Activated CD4-positive, alpha-beta T cell treated with anti-CD3 and anti-CD28 coated beads for 48 hours (primary cell): ENCODE measurements at places on chromosomes 7 and 10.

GRCh38 chr10:111974325-111974724 lies 209.2 kb downstream of the GPAM start:
- DNase-seq = no peak

- no peak for DNase-seq
Observed at GRCh38 chr10:63105225-63106110, 27.7 kb upstream of the NRBF2 start.

- DNase-seq = no peak
Observed at GRCh38 chr10:43027331-43027955, 49.4 kb upstream of the RET start.

GRCh38 chr7:18018296-18019215 lies 9.1 kb downstream of the PRPS1L1 start:
- DNase-seq = no peak

DNA sequence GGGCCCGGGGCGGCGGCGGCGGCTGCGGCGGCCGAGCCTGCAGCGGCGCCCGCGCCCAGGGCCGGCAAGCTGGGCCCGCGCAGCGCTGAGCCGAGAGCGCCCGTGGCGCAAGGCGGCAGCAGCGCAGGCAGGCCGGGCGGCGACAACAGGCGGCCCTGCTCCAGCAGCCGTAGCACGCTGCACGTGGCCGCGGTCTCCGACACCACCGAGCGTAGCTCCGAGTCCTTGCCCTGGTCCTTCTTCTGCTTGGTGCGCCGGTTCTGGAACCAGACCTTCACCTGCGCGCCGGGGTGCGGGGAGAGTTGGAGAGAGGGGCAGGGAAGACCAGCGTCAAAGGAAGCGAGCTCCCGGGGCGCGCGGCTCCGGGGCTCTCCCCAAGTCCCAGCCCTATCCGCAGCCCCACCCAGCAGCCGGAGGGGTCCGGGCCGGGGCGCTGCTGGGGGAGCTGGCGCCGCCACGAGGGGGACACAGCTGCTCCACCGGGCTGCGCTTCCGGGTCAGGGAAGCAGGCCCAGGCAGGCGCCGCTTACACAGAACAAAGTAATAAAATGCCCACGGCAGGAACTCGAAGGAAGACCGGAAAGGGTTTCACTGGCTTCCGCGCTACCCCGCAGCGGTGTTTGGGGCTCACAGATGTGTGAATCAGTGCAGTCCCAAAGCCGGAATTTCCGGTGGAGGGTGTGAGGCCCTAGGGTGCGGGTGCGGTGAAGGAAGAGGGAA lies 3.6 kb downstream of the VAX1 start:
- DNase-seq = peak; percentile 28

- DNase-seq = no peak
Observed at GRCh38 chr10:1200866-1201807, 145.0 kb downstream of the WDR37 start.

DNA sequence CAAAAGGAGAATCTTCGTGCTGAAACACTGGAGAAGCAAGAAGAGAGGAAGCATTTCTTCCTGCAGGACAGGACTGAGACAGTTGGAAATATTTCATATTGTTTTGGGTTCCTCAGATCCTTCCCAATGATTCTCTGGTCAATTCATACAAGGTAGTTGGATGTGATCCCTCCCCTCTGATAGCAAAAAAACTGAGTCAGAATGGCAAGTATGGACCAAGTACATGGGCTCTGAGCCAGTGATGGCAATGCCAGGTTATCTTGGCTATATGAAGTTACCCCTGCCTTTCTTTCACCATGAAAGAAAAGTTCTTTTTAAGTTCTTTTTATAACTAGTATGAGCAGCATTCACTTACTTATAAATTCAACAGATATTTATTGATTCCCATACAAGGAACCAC lies 124.4 kb upstream of the PTPRZ1 start:
- DNase-seq = no peak

GRCh38 chr7:23277359-23277989 lies 21.7 kb upstream of the MALSU1 start:
- DNase-seq = peak; percentile 29

- peak; percentile 67 for DNase-seq
Observed at GRCh38 chr10:29658984-29659965, 24.5 kb upstream of the SVIL start.

DNA sequence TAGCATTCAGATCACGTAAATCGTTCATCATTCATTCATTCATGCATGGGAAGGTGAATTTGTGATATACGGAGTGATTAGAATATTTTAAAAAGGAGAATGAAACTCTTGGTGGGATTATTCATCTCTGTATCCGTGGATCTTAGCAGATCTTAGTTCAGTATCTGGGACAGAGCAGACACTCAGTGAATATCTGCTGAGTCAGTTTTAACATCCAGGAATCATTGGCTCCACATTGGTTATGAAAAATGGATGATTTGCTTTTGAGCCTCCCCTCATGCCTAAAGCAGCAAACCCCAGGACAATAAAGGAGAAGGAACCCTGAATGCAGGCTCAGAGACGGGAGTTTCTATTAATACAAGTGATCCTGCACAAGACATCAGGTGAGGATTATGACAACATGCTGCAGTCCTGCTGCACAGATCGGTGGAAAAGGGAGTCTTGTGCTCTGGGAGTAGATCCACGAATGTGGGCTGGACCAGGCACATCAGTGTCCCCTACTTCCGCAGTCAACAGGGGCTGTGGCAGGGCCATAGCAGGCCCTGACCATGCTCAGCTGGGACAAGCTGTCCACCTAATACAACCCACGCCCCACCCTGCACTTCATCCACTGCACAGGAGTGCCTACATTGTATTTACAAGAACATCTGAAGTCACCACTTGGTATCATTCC lies 26.9 kb upstream of the FIGNL1 start:
- DNase-seq = no peak

DNA sequence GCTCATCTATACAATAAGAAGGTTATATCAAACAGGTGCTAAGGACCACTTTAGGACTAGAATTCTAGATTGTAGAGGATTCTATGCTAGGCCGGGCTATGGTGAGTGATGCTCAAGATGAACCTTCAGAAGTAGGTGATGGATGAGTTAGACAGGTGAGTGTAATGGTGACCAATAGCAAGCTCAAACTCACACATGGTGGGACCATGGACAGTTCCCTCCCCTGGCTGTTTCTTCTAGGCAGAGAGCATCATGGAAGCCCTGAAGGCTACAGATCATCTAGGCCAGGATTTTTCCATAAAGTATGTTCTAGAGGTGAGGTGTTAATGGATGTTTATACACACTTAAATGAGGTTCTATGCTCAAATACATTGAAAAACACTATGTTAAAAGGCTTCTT lies 162.2 kb upstream of the WDR11 start:
- no peak for DNase-seq

DNA sequence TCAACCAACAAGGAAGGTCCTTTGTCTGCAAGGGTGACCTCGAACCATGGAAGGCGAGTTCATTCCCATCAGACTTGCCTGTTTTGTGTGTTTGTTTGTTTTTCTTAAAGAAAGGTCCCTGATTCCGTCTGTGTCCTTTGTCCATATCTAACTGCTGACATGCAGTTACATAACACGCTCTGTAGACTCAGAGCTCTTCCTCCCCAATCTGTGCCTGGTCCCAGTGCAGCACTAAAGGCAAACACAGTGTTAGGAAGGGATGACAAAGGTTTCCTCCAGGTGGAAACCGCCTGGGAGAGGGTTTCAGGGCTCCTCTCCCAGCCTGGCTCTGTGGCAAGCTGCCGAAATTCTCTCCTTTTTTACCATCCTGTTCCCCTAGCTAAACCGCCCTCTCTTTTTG lies 13.4 kb downstream of the JCAD start:
- DNase-seq = no peak

DNA sequence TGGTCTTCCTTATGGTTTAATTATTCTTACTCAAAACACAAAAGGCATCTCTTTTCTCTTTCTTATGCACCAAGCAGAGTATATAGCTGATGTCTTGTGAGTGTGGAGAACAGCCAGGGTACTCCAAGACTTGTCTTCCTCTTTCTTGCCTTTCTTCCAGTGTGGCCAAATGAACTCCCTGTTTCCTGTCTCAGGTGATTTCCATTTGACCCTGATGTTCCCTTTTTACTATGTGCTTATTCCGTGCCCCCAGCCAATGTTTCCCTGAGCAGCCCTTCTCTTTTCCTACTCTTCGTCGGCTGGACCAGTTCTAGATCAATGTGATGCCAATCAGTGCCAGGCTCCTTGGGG lies 12.6 kb downstream of the OR9A4 start:
- no peak for DNase-seq

- no peak for DNase-seq
Observed at GRCh38 chr10:103855852-103856796, 748 bp upstream of the SH3PXD2A start.

- DNase-seq = no peak
Observed at GRCh38 chr10:76108563-76109359, 677.3 kb downstream of the LRMDA start.

DNA sequence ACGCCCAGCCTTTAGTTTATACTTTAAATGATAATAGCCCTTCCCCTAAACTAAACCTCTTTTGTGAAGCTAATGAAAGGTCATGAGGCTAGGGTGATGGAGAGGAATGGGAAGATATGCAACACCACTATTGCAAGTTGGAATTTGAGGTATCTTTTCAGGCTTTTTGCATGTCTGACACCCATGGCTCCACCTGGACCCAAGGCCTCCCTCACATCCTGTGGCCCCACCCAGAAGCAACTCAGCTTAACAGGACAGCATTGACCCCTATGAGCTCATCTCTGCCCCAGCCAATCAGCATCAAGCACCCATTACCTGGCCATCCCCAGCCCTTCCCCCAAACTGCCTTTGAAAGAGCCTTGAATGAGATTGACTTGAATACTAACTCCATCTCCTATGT lies 674.2 kb upstream of the NRP1 start:
- DNase-seq = no peak

- DNase-seq = no peak
Observed at GRCh38 chr7:66867198-66867790, 53.7 kb upstream of the TMEM248 start.

GRCh38 chr10:103750836-103751235 lies 104.5 kb downstream of the SH3PXD2A start:
- no peak for DNase-seq

- no peak for DNase-seq
Observed at GRCh38 chr7:47852330-47853245, 95.7 kb downstream of the PKD1L1 start.
